Calu3 (cell line): ENCODE measurements at places on chromosomes 12 and 14. TPM values are rescaled to one million over a fixed set of nuclear protein-coding genes. Genes with fewer than 3 reads are reported as not detected.
A peak's percentile ranks its signal among the peaks of the same experiment; 100 is the strongest.

LRP1-AS gene
- total RNA-seq = not detected in 2 replicates

DNA sequence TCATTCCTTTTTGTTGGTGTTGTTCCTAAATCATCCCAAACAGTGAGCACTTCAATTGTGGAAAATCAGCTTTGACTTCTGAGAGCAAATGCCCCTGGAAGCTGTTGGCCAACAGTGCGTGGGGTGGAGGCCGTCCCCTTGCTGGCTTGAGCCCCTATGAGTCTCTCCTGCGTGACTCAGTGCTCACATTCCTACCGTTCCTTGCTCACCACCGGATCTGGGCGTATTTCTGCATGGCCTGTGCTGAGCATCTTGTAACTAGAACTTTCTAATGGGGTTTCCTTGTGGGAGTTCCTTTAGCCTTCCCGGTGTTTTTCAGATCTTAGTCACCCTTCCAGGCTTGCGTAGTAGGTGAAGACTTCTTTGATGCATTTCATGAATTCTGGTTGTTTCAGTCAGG lies 14.7 kb downstream of the SERPINA1 start:
- H3K36me3 ChIP-seq = no peaks in the 10 kb centered on the region
- H3K4me3 ChIP-seq = no peak overlapping the region
- no peaks in the 10 kb centered on the region for H3K27me3 ChIP-seq

GRCh38 chr12:6533653-6533922 lies 729 bp upstream of the GAPDH start:
- H3K4me1 ChIP-seq = peaks cover 27% of the 10 kb centered on the region
- no peak for DNase-seq
- H3K27me3 ChIP-seq = no peaks in the 10 kb centered on the region
- H3K36me3 ChIP-seq = peaks cover 90% of the 10 kb centered on the region
- H3K27ac ChIP-seq = peak overlapping the region; percentile 89
- peak overlapping the region; percentile 81 for H3K4me3 ChIP-seq

KRT4 gene
- total RNA-seq = not detected in 2 replicates

GRCh38 chr14:71117839-71118743 lies 210.8 kb downstream of the PCNX1 start:
- no peaks in the 10 kb centered on the region for H3K27me3 ChIP-seq
- peak overlapping the region; percentile 49 for H3K4me3 ChIP-seq
- peaks cover 36% of the 10 kb centered on the region for H3K4me1 ChIP-seq
- peaks cover 8% of the 10 kb centered on the region for H3K36me3 ChIP-seq

- peak overlapping the region; percentile 24 for H3K4me3 ChIP-seq
- H3K36me3 ChIP-seq = peaks cover 27% of the 10 kb centered on the region
- peak overlapping the region; percentile 52 for H3K27ac ChIP-seq
- H3K4me1 ChIP-seq = peaks cover 50% of the 10 kb centered on the region
Observed at GRCh38 chr12:62930546-62931425, 4.2 kb downstream of the PPM1H start.

DNA sequence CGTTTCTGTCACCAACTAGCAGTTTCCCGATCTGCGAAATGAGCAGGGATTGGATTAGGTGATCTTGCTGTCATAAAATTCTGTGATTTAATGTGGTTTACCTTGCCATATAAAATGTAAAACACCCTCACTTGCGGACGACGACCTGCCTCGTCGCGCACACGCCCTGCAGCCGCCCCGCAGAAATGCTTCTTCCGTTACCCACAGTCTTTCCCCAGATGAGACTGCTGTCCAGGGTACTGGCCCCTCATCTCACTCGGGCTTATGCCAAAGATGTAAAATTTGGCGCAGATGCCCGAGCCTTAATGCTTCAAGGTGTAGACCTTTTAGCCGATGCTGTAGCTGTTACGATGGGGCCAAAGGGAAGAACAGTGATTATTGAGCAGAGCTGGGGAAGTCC lies 17.7 kb upstream of the FOXJ2 start:
- H3K27ac ChIP-seq = no peak overlapping the region
- H3K4me3 ChIP-seq = no peak overlapping the region
- H3K27me3 ChIP-seq = peaks cover 38% of the 10 kb centered on the region
- no peaks in the 10 kb centered on the region for H3K36me3 ChIP-seq
- no peak for DNase-seq

- H3K4me1 ChIP-seq = peaks cover 9% of the 10 kb centered on the region
- H3K4me3 ChIP-seq = no peak overlapping the region
- H3K27ac ChIP-seq = no peak overlapping the region
- H3K36me3 ChIP-seq = no peaks in the 10 kb centered on the region
Observed at GRCh38 chr12:98371419-98371818, 144.0 kb upstream of the TMPO start.

- H3K4me3 ChIP-seq = no peak overlapping the region
- no peak for DNase-seq
- no peaks in the 10 kb centered on the region for H3K36me3 ChIP-seq
- no peaks in the 10 kb centered on the region for H3K4me1 ChIP-seq
- no peak overlapping the region for H3K27ac ChIP-seq
Observed at GRCh38 chr12:93689076-93689834, 12.1 kb downstream of the CRADD start.

GRCh38 chr12:106739318-106739717 lies 35.2 kb upstream of the RIC8B start:
- H3K4me1 ChIP-seq = peaks cover 18% of the 10 kb centered on the region
- H3K27ac ChIP-seq = no peak overlapping the region
- H3K36me3 ChIP-seq = no peaks in the 10 kb centered on the region
- no peak for DNase-seq
- H3K27me3 ChIP-seq = no peaks in the 10 kb centered on the region

TAS2R8 gene
- total RNA-seq = not detected in 2 replicates

DNA sequence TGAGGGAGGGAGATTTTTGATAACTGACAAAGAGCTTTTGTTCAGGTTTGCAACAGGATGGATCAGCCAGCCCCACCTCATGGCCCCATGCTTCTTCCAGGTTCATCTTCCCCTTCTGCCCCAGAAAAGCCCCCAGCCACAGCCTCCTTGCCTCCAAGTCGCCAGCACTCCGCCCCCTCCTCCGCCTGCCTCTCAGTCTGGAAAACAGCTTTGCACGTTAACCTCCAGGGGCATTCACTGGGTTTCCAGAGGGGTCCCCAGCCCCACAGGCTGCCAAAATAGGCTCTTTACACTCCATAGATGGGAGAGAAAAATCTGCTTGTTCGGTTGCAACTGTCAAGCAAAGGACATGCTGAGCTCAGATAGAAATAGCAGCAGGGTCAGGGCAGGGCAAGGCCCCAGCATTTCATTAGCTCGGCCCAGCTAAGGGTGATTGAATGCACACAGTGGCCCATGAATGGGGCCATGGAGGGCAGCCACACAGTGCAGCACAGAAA lies 253.6 kb downstream of the ZFP36L1 start:
- no peaks in the 10 kb centered on the region for H3K36me3 ChIP-seq
- no peak for DNase-seq
- H3K27me3 ChIP-seq = no peaks in the 10 kb centered on the region

TCL1B gene
- total RNA-seq = not detected in 2 replicates

DNA sequence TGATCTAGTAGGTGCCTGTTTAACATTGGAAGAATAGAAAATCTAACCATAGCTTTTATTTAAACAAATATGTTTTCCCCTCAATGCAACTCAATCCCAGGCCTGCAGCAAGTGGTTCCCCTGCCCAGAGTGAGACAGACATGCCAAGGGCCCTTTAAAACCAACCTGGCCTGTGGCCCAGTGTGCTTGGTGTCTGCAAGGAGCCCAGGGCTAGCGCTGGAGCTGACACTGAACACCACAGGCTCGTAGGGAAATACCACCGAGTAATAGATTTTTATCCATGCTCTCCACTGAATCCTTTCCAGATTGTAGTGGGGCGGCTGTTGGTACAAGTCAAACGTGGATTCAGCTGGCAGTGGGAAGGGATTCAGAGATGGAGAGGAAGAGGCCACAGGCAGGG lies 95.6 kb upstream of the NRXN3 start:
- H3K36me3 ChIP-seq = no peaks in the 10 kb centered on the region
- no peak overlapping the region for H3K4me3 ChIP-seq
- no peak for DNase-seq
- no peak overlapping the region for H3K27ac ChIP-seq
